Stimulated activated CD4-positive, alpha-beta T cell treated with anti-CD3 and anti-CD28 coated beads, Interleukin-1b, Interleukin-23, amount 100 ng/mL, for 1 hour (primary cell): ENCODE measurements at places on chromosomes 13 and 19.

- no peak for DNase-seq
Observed at GRCh38 chr13:20977394-20977793, 74.8 kb upstream of the XPO4 start.

DNA sequence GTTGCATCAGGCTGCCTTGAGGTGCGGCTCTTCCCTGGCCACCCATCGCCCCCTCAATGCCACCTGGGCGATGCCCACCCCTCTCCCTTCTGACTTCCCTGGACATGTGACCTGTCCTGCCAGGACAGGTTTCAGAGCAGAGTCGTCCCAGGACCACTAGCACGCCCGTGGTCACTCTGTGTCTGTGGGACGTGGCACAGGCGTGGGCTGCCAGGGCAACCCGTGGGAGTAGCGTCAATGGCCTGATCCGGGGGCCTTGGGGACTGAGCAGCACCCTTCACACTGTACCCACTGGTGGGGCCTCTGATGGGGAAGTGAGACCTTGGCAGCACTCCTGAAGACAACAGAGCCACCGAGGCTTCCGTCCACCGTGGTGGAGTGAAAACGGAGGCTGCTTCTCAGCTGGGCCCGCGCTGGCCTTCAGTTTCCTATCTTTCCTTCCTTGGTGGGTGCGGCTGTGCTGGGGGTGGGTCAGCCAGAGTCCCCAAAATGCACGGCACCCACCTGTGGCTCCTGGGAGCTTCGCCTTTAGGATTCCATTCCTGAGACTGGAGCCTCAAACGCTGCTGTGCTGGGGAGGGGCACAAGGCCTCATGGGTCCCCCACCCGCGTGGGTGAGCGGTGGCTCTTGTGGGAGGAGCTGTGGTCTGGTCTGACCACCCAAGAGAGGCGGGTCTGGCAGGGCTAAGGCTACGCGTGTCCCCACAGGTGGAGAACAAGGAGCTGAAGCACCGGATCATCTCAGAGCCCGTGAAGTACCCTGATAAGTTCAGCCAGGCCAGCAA is 26.7 kb upstream of the TMEM255B start:
- no peak for DNase-seq

GRCh38 chr19:32294871-32295438 is 50.5 kb upstream of the ZNF507 start:
- DNase-seq = no peak

DNA sequence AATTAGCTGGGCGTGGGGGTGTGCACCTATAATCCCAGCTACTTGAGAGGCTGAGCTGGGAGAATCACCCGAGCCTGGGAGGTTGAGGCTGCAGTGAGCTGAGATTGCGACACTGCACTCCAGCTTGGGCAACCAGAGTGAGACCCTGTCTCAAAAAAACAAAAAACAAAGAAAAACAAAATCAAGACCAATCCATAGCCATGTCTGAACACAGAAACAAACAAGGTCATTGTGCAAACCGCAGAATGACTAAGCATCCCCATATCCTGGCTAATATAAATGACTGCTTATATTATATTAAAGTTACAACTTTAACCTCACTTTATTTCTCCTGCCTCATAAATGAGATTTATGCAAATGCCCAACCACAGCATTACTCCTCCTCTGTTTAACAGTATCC is 2.3 kb upstream of the LYPD3 start:
- no peak for DNase-seq

DNA sequence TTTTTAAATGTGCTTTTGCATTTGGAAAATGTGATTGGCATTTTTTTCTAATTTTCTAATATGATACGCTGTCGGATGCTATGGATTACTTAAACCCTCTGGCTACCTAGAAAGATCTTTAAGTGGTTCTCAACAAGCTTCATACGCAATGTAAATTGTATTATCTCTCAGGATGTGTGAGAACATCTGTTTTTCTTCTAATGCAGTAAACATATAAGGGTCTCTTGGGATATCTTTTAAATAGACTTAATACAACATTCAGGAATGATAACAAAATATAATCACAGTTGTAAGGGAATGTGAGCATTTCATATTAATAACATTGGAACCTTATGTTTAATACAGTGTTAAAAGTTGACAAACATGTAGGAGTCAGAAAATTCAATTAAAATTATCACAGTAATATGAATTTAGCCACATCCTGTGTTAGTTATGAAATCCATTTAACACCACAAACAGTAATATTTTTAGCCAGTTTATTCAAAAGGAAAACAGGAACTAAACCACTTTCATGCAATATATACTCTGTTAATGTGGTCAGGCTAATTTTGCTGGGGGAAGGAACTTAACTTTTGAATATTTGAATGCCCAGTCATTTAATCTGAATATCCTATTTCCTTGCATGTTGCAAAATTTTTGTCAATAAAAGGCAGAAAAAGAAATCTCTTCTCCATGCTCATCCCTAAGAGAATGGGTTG is 15.0 kb upstream of the ALOX5AP start:
- no peak for DNase-seq

- no peak for DNase-seq
Observed at GRCh38 chr19:52735734-52736133, 890 bp upstream of the ZNF611 start.

DNA sequence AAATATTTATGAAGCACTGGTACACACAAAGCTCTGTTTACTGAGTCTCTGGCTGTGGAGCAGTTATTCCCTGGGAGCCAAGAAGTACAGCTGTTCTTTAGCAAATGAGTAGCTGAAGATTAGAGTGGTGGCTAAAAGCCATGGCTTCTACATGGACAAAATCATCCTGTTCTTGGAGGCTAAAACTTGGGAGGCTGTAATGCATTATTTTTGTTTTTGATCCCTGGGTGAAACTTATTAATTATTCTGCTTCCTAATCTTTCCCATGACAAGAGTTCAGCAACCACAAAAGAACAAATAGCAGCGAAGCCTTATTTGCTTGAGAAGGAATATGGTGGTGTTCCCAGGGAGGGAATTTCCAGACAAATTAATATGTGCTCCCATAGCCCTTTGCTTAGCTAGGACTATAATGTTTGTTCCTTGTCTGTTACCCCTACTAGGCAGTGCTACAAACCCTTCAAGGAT is 109.5 kb downstream of the DCT start:
- no peak for DNase-seq

DNA sequence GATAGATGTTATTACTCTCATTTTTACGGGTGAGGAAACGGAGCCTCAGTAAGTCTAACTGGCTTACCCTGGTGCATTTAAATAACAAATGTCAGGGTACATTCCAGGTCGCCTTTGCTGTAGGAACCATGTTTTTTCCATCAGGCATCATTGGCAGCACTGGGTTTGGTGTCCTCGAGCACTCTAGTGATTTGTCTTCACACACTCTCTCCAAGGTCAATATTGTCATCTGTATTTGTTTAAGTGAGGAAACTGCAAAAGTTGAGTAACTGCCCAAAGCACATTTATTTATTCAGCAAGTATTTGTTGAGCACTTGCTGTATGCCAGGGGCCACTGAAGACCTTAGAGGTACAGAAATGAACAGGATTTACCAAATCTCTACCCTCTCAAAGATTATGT is 78.6 kb downstream of the DCT start:
- DNase-seq = no peak

- no peak for DNase-seq
Observed at GRCh38 chr13:104648291-104648690, 1582.1 kb upstream of the SLC10A2 start.

GRCh38 chr13:113357529-113357928 is 6.4 kb downstream of the GRTP1 start:
- DNase-seq = no peak

DNA sequence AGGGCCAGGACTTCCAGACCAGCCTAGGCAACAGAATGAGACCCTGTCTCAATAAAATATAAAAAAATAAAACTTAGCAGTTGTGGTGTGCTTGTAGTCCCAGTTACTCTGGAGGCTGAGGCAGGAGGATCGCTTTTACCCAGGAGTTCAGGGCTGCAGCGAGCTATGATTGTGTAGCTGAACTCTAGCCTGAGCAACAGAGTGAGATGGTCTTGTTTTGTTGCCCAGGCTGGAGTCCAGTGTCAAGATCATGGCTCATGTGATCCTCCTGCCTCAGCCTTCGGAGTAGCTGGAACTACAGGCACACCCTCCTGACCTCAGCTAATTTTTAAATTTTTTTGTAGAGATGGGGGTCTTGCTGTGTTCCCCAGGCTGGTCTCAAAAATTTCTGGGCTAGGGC is 4.3 kb upstream of the JUNB start:
- no peak for DNase-seq

DNA sequence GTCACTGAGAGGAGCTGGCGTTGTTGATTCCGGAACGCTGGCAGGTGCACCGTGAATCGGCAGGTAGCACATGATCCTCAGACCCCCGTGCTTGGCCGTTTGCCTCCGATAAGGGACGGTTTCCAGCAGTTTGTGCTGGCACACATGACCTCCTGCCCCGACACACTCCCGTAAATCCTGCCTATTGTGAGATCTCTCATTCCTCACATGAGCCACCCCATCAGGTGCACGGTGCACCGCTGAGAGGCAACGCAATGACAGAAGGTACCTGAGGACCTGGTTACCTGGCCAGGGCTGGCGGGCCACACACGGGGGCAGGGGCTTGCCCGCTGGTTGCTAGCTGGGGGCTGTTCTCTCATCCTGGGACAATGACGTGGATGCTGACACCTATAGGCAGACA is 2.1 kb upstream of the ADPRHL1 start:
- DNase-seq = no peak

- DNase-seq = no peak
Observed at GRCh38 chr19:52229524-52229923, 39.7 kb downstream of the PPP2R1A start.

DNA sequence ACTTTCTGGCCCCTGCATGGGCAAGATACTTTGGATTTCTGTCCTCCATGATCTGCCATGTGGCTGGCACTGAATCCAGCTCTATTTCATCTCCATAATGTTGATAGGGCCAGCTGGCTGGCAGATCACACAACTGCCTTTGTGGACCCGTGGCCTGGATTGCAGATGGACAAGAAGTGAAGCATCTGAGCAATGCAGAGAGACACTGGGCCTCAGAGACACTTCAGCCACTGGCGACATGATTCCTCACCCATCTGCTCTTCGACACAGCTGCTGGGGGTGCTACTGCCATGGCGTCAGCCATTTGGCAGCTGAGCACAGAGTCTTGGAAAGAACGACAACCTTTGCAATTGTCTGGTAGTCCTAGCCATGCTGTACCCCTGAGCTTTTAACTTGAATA is 79.5 kb upstream of the MYO16 start:
- no peak for DNase-seq

DNA sequence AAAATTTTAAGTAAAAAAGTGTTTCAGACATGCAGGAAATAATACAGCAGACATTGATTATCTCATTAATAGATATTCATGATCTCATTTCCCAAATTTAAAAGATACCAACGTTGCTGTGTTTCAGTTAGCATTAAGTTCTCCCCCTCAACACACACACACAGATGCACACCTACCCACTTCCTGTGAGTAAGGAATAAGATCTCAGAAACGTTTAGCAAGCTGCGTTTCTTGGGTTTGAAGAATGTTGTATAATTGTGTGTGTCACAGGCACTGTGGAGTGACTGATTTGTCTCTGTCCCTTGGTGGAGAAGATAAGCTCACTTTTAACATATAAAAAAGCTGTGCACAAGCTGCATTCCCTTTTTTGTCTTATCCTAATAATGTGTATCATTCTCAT is 196.8 kb downstream of the PDS5B start:
- no peak for DNase-seq

DNA sequence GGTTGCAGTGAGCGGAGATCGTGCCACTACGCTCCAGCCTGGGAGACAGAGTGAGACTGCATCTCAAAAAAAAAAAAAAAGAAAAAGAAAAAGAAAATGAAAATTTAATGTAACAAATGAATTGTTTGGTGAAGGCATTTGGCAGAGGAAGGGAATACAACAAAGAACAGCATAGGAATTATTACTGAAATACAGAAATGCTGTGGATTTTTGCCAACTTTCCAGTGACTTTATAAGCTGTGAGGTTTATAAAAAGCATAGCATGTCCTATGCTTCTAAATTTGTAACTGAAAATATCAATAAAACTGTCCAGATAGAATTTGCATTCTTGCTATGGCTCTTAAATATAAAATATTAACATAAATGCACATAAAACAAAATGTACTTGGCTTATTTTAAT is 112.9 kb upstream of the IRS2 start:
- DNase-seq = no peak

DNA sequence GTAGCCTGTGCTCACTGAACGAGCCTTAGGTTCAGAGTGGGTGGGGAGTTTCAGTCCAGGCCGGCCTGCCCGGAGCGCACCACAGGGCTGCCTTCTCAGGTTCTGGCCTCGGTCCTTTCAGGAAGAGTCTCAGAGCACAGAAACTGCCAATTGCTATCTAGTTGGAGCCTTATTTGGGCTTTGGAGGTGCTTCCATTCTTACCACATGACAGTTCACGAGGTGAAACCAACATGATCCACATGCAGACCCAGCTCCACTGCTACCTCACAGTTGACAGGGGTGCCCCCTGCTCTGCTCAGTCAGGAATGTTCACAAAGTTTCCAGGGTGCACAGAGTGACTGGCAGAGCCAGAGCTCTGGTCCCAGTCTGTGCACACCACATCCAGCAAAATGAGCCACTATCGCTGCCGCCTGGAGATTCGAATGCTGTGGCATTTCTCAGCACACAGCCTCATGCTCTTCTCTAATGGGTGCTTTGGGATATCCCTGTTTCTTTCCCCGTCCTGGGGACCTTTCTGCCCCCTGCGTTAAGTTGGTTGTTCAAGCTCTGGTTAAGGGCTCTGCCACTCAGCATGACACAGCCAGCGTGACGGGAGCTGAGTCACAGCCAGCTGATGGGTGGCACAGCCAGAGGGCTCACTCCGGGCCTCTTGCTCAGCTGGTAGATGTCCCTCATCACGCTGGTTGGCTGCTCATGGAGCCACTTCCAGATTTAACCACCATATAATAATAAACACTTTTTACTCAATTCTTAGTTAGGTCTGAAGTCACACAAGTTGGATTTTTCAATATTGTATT is 7.5 kb upstream of the SACS start:
- no peak for DNase-seq

DNA sequence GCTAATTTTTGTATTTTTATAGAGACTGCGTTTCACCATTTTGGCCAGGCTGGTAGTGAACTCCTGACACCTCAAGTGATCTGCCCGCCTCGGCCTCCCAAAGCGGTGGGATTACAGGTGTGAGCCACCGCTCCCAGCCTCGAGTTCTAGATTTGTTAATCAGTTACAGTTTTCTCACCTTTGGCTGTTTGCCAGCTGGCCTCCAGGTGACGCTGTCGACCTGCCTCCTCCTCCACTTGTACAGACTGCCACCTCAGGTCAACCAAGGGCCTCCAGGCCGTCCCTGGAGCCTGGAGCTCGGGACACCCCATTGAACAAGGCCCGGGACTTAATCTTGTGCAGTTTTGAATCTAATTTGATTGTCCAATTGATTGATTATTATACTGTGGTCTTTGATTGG is 45.5 kb downstream of the IER2 start:
- DNase-seq = no peak

GRCh38 chr13:49216334-49216733 is 3.8 kb upstream of the MLNR start:
- no peak for DNase-seq

DNA sequence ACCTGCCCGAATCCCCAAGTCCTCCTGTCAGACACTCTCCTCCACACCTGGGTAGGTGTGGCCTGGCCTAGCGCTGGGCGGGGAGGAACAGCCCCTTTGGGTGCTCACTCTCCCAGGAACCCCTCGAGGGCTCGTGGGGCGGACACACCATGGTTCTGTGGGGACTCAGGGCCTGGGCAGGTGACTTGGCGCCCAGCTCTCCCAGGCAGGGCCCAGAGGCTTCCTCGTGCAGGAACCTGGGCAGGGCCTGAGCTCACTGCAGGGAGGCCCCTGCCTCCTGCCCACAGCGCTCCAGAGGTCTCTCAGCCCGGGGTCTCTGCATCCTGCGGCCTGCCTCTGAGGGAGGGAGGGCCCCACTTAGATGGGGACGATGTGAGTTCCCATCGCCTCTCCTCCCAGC is 11.9 kb downstream of the LSM4 start:
- no peak for DNase-seq
